Hematopoietic multipotent progenitor cell (in vitro differentiated cells): ENCODE measurements at places on chromosomes 13 and 19.
A peak's percentile ranks its signal among the peaks of the same experiment; 100 is the strongest.

- DNase-seq: no peak
Observed at GRCh38 chr13:89382981-89383380, 1711.8 kb downstream of the SLITRK5 start.

DNA sequence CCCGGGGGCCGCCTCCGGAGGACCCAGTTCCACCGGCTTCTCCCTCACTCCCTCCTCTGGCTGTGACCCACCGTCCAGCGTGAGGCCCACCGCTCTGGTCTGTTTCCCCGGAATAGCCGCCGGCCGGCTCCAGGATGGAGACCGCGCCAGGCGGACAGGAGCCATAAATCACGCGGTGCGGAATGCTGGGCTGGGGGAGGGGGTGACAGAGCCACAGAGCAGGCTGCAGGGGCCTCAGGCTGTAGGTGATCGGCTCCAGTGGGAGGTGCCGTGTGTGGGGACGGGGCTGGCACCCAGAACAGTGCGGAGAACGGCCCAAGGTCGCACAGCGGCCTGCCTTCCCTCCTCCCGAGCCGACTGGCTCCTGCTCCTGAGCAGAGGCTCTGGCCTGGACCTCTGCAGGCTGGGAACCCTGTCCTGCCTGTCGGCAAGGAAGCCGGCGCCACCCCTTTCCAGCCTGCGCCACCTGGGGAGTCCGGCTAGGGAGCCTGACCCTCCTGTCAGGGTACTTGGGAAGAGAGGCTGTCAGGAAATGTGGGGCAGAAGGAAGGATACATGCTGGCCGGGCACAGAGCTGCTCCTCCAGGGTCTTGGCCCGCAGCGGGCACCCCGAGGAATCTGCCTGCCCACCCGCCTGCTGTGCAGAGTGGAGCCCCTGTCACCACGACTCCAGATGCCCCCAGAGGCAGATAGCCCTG, 8.3 kb downstream of the PIAS4 start:
- no peak for DNase-seq

GRCh38 chr13:90696656-90697055, 650.8 kb upstream of the MIR17HG start:
- no peak for DNase-seq

- no peak for DNase-seq
Observed at GRCh38 chr19:20969898-20970297, 46.8 kb downstream of the ZNF85 start.

DNA sequence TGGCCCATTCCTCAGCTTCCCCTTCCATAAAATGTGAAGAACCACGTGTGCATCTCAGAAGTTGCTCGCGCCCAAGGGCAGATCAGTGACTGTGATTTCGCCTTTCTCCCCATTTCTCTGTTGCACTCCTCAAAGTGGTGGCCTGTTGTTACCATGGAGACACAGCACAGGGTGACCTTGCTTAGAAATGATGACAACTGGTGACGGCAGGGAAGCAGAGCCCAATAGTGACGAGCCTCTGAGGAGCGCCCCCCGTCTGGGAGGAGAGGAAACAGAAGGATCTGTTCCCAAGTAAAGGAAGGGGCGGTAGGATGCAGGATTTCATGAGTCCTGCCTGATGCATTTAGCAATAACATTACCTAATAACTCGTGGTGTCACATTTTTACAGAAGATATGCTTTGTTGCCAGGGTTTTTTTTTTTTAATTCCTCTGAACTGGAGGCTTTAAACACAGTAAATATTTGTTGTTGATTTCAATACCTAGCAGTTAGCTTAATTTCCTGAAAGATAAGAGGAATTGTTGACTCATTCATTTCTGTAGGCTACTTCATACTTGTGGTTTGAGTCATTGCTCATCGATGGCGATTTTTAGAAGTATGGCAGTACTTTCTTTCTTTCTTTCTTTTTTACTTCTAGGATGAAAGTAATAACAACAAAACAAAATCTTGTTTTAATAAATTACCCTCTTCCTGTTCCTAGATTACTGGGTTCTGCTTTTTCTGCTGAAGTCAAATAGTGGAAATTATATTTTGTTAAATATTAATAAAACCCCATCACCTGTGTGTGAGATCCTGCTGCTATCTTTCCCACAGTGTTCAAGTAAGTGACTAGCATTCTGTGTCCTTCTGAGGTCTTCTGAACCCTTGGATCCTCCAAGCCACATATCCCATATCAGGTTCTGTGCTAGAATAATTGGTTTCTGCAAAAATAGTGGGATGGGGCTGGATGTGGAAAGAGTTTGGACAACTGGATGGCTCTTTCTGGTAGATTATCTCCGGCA, 36.0 kb downstream of the MBNL2 start:
- DNase-seq: no peak

GRCh38 chr19:32238076-32238475, 107.3 kb upstream of the ZNF507 start:
- no peak for DNase-seq

- peak; percentile 50 for DNase-seq
Observed at GRCh38 chr19:49983645-49984229, 22.8 kb upstream of the SIGLEC11 start.

DNA sequence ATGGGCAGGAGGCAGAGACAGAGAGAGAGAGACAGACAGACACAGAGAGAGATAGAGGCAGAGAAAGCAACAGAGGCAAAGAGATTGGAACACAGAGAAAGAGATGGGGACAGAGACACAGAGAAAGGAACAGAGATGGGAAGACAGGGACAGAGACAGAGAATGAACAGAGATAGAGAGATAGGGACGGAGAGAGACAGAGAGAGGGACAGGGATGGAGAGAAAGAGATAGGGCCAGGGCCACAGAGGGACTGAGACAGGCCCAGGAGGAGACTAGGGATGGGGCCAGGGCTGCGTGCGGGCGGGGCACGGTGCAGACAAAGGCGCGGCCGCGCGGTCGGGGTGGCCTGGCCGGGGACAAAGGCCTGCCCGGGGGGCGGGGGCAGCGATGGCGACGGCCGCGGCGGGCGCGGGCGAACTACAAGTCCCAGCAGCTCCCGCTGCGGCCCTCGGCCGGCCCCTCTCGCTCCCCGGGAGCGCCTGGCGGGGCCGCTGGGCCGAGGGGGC, at the start of gene ZNF358:
TSS of gene ZNF358 (plus strand) at position 459 of the 507 bp plus-strand sequence. CDS start 3,140 bp downstream, outside the sequence.
- DNase-seq: no peak

GRCh38 chr13:51065372-51066090, 45.5 kb downstream of the C13orf42 start:
- no peak for DNase-seq

DNA sequence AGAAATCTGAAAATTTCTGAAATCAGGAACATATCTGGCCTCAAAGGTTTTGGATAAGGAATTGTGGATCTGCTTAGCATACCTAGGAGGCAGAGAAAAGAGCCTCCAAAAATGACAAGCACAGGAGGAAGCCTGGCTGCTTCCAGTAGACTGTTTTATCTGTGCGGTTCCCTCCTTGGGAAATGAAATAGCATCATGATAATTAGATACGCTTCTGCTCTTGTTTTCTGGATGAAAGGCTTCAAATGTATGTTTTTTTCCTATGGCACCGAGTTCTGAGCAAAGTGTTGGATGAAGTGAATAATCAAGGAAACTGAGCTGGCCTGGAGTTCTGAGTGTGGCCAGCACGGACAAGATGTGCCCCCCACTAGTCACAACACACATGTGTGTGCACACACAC, 19.8 kb upstream of the GPR12 start:
- no peak for DNase-seq

- no peak for DNase-seq
Observed at GRCh38 chr13:77737583-77738200, 40.2 kb downstream of the SLAIN1 start.

- DNase-seq: no peak
Observed at GRCh38 chr13:101218484-101218883, 197.8 kb downstream of the NALCN start.

GRCh38 chr13:21730186-21730880, 59.5 kb downstream of the FGF9 start:
- DNase-seq: no peak

DNA sequence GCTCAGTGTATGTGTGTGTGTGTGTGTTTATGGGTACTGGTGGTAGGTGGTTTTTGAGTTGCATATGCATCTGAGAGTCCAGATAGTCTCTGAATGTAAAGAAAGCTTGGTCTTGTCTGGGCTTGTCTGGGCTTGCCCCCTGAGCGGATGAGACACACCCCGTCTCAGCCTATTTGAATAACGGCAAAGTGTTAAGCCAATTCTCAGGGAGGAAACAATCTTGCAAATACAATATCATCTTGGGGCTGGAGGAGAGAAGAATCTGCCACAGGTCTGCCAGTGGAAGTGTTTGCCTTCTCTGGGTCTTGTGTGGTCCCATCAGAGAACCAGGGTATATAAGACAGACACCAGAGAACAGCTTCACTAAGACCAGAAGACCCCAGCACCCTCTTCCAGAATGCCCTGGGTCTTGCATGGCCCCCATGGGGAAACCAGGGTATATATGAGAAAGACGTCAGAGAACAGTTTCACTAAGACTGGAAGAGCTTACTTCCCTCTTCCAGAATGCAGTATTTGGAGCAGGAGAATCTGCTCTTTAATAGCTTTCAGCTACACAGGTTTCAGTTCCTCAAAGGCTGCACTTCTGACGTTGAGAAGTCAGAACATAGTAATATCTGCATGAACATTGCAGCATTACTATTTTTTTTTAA, 13.3 kb downstream of the CD70 start:
- no peak for DNase-seq

- DNase-seq: no peak
Observed at GRCh38 chr19:18390065-18390907, 4.3 kb downstream of the GDF15 start.

GRCh38 chr13:32538143-32538620, 413 bp downstream of the N4BP2L2 start:
- DNase-seq: no peak

DNA sequence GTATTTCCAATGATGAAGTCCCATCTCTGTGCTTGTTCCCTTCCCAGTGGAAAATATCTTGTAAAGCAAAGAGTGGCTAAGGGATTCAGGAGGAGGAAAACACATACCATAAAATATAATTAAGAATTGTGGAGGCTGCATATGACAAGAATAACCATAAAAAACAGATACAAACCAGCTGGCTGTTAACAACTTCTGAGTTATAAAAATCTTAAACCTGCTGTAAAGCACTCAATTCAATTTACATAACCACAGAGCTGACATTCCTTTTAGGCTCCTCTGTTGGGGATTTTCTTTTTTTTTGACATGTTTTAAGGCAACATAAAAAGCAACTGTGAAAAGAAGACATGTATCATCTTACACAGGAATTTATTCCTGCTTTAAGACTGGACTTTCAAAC, 207.6 kb downstream of the DACH1 start:
- DNase-seq: no peak

GRCh38 chr19:45866400-45867176, 2.5 kb downstream of the FOXA3 start:
- DNase-seq: no peak

DNA sequence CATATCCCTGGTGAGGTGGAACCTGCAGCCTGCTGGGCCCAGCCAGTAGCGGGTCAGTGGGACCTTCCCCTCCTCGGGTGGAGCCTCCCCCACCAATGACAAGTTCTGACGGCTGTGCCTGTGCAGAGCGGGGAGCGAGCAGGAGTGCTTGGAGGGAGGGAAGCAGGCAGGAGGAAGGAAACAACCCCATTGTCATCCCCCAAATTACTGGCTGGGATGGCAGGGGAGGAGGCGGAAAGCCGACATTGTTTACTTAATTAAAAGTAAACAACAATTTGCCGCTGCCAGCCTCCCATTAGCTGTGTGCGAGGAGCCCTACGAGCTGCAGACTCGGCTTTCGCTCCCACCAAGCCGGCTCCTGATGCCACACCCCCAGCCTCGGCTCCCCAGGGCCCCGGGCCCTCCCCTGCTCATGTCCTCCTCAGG, 45.5 kb downstream of the LYL1 start:
- DNase-seq: no peak

- no peak for DNase-seq
Observed at GRCh38 chr13:60869941-60870613, 473.1 kb downstream of the TDRD3 start.

- DNase-seq: no peak
Observed at GRCh38 chr19:4323692-4324091, 14.9 kb downstream of the STAP2 start.

DNA sequence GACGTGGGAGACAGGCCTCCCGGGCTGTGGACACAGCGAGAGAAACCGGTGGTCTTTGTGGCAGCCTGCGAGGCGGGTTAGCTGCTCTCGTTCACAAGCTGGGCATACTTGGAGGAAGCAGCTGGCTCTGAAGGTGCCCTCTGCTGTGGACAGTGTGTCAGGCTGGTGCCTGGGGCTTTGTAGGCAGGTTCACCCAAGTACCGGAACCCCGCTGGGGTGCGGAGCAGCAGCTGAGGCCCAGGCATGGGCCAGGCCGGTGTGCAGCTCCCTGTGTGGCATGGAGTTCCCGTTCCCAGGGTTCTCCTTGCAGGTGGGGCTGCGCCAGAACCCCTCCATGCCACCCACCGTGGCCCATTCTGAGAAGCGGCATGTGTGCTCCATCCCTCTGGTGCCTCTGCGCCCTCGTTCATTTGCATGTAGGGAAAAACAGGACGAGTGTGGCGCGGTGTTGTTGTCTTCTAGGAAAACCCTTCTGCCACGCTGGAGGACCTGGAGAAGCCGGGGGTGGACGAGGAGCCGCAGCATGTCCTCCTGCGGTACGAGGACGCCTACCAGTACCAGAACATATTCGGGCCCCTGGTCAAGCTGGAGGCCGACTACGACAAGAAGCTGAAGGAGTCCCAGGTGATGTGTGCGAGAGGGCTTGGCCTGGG, 20.0 kb downstream of the UPF1 start:
- no peak for DNase-seq

DNA sequence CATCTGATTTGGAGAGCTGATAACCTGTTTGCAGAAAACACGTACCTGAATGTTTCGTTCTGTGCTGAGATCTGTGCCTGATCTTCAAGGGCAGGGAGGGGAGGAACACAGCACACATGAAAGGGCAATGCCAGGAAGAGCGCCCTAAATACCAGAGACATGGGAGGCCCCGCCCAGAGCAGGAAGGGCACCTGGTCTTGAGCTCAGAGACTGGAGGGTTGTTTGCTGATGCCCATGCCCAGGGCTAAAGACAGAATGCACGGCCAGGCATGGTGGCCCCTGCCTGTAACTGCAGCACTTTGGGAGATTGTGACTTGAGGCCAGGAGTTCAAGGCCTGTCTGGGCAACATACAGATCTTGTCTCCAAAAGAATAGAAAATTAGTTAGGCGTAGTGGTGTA, 183.2 kb downstream of the TUBA3C start:
- no peak for DNase-seq

DNA sequence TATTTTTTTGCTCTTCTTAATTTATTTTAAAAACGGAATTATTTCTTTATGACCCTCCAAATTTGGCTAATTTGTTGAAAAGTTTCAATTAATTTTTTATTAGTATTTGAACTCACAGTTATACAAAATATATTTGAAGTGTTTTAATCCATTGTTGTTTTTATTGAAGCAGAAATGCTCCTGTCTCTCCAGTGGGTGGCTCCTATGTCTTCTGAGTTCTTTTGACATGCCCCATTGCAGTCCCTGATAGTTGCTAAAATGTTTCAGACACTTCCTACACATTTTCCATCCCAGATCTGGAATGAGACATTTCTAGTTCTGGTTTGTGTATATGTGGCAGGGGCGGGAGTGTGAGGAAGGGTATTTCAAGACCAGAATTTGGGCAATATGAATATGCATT, 579.4 kb upstream of the PRR20A start:
- DNase-seq: no peak

GRCh38 chr13:77384999-77385398, 58.1 kb upstream of the MYCBP2 start:
- DNase-seq: no peak
